ENCODE measurements at places on chromosomes 2 and 18.

DNA sequence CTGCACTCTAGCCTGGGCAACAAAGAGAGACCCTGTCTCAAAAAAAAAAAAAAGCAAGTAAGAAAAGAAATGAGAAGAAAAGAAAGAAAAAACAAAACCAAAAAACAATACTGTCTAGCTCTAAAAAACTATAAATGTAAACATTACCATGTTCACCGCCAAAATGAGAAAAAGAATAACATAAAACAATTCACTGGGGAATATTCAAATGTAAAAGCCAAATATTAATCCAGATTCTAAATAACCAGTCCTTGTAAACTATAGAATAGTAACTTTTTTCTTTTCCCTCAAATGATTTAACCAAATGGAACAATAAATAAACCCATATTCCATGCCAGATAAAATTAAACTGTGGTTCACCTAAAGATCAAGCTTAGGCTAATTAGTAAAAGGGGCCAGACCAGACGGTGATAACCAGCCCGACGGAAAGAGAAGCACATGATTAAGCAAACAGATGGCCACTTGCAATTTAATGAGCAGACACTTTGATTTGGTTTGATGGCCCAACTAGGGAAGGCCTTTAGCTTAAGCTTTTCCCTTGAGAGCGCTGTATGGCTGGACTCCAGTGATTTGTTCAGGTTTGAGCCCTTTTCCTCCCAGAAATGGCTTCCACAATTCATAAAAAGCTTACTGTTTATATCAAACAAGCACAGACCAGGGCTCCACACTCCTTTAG is 39.4 kb upstream of the ZNF397 start:
- DNase-seq = no peak

DNA sequence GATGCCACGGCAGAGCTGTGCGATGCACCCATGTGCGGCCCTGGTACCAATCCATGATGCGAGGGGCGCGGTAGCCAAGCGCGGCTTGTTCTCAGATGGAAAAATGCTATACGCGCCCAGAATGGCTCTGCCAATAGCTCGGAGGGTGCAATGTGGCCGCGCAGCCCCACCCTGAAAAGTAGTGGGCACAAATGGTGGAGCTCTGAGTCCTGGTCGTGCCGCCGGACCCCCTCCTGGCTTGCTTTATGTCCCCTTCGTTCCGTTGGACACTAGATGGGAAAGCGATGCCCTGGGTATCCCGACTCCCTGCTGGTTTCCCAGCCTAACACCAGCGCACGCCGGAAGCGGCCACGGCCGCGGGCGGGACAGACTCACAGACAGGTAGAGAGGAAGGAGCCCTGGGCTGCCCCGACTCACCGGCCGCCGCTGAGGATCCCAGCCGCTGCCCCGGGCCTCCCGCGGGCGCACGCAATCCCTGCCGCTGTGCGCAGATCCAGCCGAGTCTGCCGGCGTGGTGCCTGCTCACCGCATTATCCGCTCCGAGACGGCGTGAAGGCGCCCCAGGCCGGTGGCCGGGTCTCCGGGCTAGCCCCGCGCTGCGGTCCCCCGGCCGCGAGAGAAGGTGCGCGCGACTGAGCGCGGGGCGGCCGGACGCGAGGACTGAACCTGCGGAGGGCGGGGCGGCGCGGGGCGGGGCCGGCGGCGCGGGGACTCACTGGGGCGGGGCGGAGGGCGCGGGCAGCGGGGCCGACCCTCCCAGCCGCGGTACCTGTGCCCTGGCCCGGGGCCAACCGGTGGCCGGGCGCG is at the start of gene CDC42EP3:
CDC42EP3 (minus strand) TSS at position 634 of the 807 bp plus-strand sequence. CDS start 25,055 bp downstream, outside the sequence.
- DNase-seq = no peak

DNA sequence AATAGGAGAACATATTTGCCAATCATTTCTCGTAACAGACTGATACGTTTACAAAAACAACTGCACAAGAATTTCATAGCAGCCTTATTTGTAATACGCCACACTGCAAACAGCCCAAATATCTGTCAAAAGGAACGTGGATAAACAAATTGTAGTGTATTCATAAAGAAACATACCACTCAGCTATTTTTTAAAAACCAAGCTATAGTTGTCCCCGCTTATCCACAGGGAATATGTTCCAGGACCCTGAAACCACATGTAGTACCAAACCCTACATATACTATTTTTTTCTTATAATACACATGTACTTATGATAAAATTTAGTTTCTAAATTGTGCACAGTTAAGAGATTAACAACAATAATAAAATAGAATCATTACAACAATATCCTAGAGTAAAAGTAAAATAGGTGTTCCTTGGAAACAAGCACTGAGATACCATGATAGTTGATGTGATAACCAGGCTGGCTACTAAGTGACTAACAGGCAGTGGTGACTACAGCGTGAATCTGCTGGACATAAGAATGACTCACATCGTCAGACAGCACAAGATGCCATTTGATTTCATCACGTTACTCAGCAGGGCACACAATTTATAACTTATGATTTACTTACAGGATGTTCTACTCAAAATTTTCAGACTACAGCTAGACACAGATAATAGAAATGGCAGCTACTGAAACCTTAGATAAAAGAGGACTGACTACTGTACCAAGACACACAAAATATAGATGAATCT is 367.4 kb downstream of the NCKAP5 start:
- DNase-seq = peak; percentile 91

- peak; percentile 72 for DNase-seq
Measured at GRCh38 chr2:187541086-187542085, 12.8 kb downstream of the TFPI start.

GRCh38 chr2:200850512-200851256 is 13.8 kb downstream of the CLK1 start:
- no peak for DNase-seq

DNA sequence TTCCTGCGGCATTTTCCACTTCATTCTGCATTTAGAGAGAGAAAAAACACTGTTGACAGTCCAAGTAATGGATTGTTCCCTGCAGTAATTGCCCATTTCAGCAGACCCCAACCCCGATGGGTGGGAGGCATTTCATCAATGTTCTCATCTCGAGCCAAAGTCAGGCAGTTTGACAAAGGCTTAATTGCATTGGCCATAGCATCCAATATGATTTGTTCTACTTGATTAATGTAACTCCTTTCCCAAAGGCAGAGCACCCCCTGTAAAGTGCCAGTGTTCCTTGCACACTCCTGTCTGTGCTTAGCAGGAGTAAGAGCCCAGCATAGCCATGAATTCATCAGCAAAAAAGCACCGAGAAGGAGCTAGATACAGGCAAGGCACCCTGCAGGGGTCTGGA is 174.4 kb downstream of the SEPTIN10 start:
- DNase-seq = no peak

DNA sequence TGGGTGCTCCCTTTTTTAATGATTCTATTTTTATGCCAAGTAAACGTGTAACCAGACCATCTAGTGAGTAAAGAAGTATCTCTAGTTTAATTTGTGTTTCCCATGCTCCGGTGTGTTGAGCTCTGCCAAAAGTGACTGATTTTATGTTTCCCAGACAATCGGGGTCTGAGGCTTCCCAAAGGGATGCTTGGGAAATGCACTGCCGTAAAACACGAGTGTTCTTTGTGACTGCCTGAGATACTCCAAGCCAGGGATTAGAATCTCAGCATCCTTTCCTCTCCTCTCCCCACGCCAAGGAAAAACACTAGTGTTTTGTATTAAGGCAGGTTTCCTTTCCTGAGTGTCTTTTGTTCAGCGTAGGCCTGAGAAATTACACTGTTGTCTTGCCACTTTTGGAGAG is 180.5 kb upstream of the NRP2 start:
- no peak for DNase-seq

DNA sequence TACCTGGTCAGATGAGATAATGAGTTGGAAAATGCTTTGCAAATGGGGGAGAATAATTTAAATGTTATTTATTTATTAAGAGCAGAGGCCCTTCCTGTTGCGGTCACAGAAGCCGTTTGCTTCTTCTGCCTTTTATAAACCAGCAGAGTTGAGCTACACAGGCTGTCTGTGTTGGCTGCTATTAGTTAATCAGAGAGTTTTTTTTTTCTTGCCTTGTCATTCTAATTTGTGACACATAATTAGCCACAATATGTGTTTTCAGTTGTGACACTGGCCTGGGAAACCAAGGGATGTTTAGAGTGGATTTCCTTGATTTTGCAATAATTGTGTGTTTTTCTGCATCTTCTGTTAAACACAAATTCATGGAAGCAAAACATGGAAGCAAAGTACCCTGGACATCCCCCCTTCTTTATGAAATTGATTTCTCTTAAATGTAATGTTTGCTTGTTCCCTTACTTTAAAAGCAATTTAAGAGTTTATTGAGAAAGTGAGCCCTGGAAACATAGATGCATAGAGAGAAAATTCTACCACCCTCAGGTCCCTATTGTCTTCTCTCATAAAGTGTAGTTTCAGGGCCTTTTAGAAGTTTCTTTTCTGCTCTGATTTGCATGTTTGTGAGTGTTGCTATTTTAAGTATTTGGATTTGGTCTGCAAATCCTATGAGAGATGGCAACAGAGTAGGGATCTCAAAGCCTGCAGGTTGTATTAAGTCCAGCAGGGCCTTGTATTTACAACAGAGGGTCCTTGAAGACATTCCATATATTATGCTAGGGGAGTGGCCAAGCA is 22.8 kb upstream of the IL37 start:
- no peak for DNase-seq

DNA sequence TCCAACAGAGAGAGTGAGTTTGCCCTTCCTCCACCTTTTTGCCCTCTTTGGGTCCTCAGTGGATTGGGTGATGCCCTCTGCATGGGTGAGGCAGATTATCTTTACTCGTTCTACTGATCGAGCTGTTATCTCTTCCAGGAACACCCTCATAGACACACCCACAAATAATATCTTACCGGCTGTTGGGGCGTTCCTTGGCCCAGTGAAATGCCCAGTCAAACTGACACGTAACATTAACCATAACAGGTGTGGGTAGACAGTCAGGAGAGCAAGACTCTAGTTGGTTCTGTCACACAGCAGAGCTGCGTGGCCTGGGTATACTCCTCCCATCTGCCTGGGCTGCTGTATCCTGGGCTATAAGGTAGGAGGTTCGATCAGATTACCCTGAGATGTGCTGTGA is 144.1 kb downstream of the AGAP1 start:
- DNase-seq = no peak

- no peak for DNase-seq
Measured at GRCh38 chr2:127679680-127680361, 4.5 kb upstream of the LIMS2 start.

DNA sequence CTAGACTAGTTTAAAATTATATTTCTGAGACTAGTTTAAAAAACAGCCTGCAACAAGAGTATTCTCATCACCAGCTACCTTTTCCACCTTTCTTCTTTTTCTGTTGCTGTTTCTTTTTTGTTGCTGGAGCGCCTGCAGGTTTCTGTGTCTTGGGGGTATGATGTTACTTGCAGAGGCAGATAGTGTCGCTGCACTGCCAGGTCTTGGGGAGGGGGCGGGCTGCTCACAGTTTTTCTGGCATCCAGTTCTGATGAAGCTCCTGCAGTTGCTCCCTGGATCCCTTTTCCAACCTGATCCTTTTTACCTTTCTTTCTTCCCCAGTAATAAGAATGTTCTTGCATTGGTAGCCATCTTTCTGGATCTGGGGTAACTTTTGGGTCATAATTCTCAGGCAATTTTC is 8.0 kb upstream of the C18orf32 start:
- DNase-seq = no peak

- no peak for DNase-seq
Measured at GRCh38 chr2:133579274-133579673, 11.0 kb upstream of the NCKAP5 start.

DNA sequence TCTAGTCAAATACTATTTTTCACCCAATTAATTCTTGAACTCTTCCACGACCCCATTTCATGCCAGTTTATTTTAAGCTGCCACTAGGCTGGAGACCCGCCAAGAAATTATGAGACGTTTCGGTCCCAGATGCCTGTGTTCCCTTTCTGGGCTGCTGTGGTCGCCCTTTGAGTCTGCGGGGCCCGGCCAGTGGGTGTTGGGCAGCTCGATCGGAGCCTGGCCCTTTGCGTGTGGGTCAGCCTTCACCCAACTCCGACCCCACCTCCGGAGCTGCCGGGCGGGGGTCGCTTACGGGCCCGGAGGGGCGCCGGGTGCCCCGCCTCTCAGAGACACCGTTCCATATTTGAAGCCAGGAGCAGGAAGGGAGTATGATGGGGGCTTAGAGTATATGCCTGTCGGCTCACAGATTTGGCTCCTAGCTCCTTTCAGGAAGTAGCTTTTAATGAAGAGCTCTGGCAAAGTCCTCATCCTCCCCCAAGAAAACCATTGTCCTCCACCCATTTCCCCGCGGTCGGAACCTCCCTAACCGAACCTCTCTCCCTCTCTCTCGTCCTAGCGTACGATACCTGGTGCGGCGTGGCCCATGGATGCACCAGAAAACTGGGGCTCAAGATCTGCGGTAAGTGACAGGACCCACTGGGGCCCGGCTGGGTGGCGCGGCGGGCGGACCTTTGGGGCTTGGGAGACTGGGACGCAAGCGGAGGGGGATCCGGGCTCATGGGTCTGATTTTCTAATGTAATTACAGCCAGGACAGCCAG is 5.0 kb downstream of the GAD1 start:
- DNase-seq = no peak

Data from HFFc6 (cell line).